Naive thymus-derived CD8-positive, alpha-beta T cell (primary cell): ENCODE measurements at places on chromosomes 16 and 17. TPM values are rescaled to one million over a fixed set of nuclear protein-coding genes. Genes with fewer than 3 reads are reported as not detected.

The TNFSF12 gene
- 25.7 TPM for total RNA-seq

The PERCC1 gene
- 2.7 TPM for total RNA-seq

The CCL1 gene
- not detected for total RNA-seq

The NACA2 gene
- not detected for total RNA-seq

The VASN gene
- total RNA-seq: 0.34 TPM

The C1QTNF1 gene
- not detected for total RNA-seq

DNA sequence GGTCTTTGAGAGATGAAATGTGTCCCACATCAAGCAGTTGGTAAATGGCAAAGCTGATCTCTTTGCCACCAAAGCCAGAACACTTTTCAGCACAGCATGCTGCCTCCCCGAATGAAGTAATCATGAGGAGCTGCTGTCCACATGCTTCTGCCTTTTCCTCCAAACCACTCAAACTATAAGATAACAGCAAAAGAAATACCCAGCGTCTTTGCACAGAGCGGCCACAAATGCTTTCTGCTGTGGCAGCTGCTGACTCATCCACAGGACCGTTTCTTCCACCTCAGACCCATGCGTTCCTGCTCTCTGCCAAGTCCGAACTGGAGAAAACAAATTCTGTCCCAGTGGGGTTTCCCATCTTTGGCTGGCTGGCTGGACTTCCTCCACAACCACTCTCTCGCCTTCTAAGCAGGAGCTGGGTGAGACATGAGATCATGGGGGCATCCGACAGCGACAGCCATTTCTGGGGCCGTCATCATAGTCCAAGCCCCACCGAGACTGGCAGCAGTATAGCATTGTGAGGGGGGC lies 27.1 kb downstream of the TBC1D3B start:
- H3K27me3 ChIP-seq: peaks cover 45% of the 10 kb centered on the region
- H3K4me3 ChIP-seq: no peak overlapping the region
- H3K36me3 ChIP-seq: no peaks in the 10 kb centered on the region
- peaks cover 24% of the 10 kb centered on the region for H3K4me1 ChIP-seq
- H3K27ac ChIP-seq: no peak overlapping the region

DNA sequence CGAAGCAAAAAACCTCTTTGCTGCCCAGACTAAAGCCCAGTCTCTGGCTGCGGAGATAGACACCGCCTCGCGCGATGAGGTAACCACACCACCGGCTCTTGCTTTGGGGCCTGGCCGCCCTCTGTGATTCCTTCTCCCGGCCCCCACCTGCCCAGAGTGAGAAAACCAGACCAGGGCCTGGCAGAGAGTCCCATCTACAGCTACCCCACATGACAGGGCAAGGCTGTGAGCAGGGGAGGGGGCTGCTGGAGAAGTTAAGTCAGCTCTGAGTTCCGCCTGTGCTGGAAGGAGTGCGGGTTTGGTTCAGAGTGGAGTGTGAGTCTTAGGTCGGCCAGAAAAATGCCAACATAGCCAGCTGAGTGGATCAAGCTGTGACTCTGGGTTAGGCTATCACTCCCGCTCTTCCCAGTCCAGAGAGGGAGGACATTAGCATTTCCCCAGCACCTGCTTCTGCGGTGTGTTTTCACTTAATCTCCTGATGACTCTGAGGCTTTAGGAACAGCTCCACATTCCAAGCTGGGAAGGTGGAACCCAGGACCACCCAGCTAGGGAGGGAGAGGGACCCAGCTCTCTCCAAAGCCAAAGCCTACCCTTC lies 139.0 kb downstream of the RAB11FIP4 start:
- no peak overlapping the region for H3K4me3 ChIP-seq
- no peaks in the 10 kb centered on the region for H3K27me3 ChIP-seq
- peaks cover 48% of the 10 kb centered on the region for H3K36me3 ChIP-seq
- DNase-seq: no peak
- peaks cover 19% of the 10 kb centered on the region for H3K4me1 ChIP-seq

GRCh38 chr16:69523566-69524305 lies 42.0 kb upstream of the NFAT5 start:
- H3K4me1 ChIP-seq: peaks cover 1% of the 10 kb centered on the region
- H3K27me3 ChIP-seq: no peaks in the 10 kb centered on the region
- H3K4me3 ChIP-seq: no peak overlapping the region
- H3K36me3 ChIP-seq: no peaks in the 10 kb centered on the region
- H3K27ac ChIP-seq: no peak overlapping the region

DNA sequence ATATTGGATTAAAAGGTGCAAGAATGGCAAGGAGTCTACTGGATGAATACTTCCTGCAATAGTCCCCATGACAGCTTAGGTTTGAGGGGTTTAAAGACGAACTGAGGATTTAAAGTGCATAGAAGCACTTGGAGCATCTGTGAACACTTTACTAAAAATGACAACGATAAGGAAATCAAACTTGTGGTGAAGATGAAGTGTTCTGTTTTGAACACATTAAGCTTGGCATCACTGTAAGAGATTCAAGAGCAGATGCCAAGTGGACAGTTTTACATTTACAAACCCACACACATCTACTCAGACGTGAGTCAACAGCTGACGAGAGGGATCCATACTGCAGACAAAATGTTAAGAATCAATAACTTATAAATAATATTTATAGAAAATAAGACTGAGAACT lies 918.7 kb downstream of the CDH11 start:
- H3K27ac ChIP-seq: no peak overlapping the region
- no peaks in the 10 kb centered on the region for H3K36me3 ChIP-seq
- no peak overlapping the region for H3K4me3 ChIP-seq
- H3K27me3 ChIP-seq: no peaks in the 10 kb centered on the region
- no peak for DNase-seq
- no peaks in the 10 kb centered on the region for H3K4me1 ChIP-seq

DNA sequence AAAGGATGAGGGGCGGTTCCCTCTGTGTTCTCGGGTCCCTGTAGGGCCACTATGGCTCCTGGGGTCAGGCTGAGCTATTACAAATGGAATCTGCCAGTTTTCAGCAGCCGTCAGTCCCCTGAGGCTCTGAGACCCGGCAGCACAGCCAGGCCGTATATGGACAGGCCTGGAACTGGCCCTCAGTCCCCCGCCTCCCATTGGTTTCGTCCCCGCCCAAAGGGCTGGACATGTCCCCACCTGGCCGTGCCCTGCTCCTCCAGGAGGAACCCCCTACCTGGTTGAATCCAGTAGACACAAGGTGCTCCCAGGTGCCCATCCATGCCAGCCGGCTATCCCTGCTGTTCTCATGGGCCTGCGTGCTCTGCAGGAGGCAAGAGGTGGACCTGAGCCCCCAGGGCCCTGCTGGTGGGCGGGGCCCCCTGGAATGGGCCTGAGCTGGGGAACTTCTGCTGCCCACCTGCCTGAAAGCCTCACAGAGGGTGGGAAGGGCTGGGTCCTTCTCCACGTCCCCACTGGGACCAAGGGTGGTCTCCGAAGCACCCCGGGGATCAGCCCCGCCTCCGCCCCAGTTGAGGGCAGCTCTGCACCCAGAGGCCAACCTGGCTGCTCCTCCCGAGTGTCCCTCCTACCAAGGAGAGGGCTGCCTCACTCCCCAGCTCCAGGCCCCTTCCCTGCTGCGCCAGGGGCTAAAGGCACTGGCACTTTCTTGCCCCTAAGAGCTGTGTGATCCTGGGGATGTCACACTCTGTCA lies 16.8 kb downstream of the VASN start:
- H3K27ac ChIP-seq: no peak overlapping the region
- no peak for DNase-seq
- peaks cover 18% of the 10 kb centered on the region for H3K4me1 ChIP-seq

- no peak for DNase-seq
- H3K4me1 ChIP-seq: peaks cover 4% of the 10 kb centered on the region
- H3K36me3 ChIP-seq: no peaks in the 10 kb centered on the region
- H3K4me3 ChIP-seq: no peak overlapping the region
- H3K27me3 ChIP-seq: no peaks in the 10 kb centered on the region
Observed at GRCh38 chr17:28345419-28346198, 10.0 kb downstream of the TNFAIP1 start.

DNA sequence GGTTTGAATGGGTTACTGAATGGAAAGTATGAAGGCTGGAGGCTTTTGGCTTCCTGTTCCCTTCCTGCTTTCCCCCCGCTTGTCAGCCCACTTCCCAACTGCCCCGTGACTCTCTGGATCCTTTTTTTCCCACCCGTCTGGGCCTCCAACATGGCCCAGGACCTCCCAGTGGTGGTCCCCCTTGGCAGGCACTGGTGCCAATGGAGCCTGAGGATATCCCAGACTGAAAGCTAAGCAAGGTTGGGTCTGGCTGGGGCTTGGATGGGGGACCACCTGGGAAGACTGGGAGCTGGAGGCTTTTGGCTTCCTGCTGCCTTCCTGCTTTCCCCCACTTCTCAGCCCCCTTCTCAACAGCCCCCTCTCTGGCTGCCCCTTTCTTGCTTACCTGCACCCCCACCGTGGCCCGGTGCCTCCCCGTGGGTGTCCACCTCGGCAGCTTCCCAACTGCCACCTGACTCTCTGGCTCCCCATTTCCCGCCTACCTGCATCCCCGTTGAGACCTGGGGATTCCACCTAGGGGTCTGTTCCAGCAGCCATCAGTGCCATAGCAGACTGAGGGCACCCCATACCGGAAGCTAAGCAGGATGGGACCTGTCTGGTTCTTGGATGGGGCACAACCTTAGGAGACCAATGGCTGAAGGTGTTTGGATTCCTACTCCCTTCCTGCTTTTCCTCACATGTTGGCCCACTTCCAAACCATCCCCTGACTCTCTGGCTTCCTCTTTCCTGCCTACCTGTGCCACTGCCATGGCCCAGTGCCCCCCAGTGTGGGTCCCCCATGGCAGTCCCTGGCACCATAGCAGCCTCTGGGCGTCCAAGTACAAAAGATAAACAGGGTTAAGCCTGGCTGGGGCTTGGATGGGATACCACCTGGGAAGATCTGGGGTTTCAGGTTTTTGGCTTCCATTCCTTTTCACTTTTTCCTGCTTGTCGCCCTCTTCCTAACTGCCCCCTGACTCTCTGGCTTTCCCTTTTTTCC lies 2295.3 kb downstream of the TP53TG3F start:
- no peak overlapping the region for H3K27ac ChIP-seq
- H3K4me1 ChIP-seq: no peaks in the 10 kb centered on the region
- H3K27me3 ChIP-seq: no peaks in the 10 kb centered on the region
- peaks cover 5% of the 10 kb centered on the region for H3K36me3 ChIP-seq

GRCh38 chr16:73725156-73725555 lies 571.5 kb upstream of the PSMD7 start:
- peaks cover 3% of the 10 kb centered on the region for H3K27me3 ChIP-seq
- H3K36me3 ChIP-seq: no peaks in the 10 kb centered on the region
- H3K4me3 ChIP-seq: no peak overlapping the region
- no peak overlapping the region for H3K27ac ChIP-seq
- DNase-seq: no peak

DNA sequence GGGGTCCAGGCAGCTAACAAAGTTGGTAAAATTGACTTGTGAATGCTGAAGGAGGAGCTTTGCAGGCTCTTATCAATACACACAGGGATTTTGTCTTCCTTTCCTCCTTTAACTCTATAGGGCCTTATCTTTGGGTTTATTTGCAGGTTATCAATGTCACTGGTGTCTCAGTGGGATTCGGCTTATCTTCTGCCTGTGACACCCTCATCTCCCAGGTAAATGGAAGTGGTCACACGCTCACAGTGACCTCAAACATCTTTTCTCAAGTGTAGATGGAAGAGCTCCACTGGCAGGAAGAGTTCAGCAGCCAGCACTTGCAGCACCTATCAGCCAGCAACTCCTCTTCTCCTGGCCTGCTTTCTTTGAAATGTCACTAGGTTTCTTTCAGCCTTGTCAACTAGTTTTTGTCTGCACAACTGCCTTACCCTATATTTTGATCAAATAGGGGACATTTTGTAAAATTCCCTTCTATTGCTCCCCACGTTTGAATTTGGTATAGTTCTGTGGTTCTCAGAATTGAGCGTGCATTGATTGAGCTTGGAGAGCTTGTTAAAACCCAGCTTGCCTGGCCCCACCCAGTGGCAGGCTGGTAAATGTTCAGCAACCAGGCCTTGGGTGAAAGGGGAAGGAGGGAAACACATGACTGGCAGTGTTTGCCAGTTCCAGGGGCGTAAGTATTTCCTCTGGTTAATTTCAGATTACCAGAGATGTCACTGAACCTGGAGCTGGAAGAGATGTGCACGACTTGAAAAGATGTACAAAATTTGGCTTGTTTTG lies 12.8 kb downstream of the SLC47A1 start:
- H3K27ac ChIP-seq: no peak overlapping the region
- H3K4me1 ChIP-seq: peaks cover 7% of the 10 kb centered on the region
- peak; percentile 16 for DNase-seq
- no peak overlapping the region for H3K4me3 ChIP-seq
- peaks cover 2% of the 10 kb centered on the region for H3K27me3 ChIP-seq
- no peaks in the 10 kb centered on the region for H3K36me3 ChIP-seq

DNA sequence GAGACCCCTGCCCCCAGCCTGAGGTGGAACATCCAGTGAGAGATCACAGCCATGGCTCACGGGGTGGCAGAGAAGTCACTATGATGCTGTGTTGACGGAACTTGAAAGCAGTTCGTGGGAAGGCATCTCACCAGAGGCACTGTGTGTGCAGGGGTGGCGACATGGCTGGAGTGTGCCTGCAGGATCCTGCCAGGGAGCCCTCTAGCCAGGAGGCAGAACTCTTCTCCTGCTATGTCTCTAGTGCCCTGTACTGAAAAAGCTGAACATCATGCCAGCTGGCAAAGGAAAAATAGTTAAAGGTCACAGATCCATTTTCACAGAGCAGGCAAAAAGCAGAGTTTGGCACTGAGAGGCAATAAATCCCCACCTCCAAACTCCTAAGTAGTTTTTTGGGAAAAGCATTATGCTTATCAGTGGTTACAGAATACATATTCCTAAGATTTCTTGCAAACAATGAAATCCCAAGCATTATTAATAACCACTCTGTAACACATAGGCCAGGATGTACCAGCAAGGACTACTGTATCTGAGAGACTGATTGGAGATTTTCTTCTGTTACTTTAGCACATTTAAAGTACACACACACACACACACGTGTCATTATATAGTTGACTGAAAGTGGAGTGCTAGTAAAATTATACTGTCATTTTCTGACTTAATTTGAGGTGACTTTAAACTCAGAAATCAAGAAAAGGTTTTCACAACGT lies 36.8 kb downstream of the TNRC6C start:
- H3K4me3 ChIP-seq: peak overlapping the region; percentile 66
- H3K4me1 ChIP-seq: peaks cover 74% of the 10 kb centered on the region
- peak; percentile 29 for DNase-seq

- peaks cover 24% of the 10 kb centered on the region for H3K27me3 ChIP-seq
- peaks cover 7% of the 10 kb centered on the region for H3K4me1 ChIP-seq
- H3K27ac ChIP-seq: no peak overlapping the region
- H3K36me3 ChIP-seq: no peaks in the 10 kb centered on the region
- DNase-seq: no peak
Observed at GRCh38 chr16:19294156-19294649, 8.7 kb downstream of the CLEC19A start.

GRCh38 chr16:66746682-66747081 lies 4.7 kb downstream of the DYNC1LI2 start:
- no peak for DNase-seq
- no peaks in the 10 kb centered on the region for H3K27me3 ChIP-seq
- H3K27ac ChIP-seq: no peak overlapping the region
- H3K4me1 ChIP-seq: peaks cover 48% of the 10 kb centered on the region
- peaks cover 3% of the 10 kb centered on the region for H3K36me3 ChIP-seq

DNA sequence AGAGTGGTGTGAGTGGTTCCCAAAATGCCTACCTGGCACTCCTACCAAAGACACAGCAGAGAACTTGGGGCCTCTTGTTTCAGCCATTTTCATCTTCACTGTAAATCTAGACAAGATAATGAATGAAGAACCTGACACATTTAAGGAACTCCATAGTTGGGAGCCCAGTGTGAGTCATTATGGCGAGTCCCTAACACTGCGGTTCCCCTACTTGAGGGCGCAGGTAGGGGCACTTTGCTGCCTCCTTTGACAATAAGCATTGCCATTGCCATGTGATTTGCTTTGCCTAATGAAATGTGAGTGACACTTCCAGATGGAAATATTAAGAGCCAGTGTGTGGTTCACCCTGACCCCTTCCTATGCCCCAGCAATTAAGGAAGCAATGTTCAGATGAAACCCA lies 517.6 kb downstream of the MAF start:
- no peak overlapping the region for H3K27ac ChIP-seq
- H3K36me3 ChIP-seq: no peaks in the 10 kb centered on the region
- no peak for DNase-seq
- no peaks in the 10 kb centered on the region for H3K27me3 ChIP-seq
